ENCODE measurements at places on chromosomes 1 and 21. TPM values are rescaled to one million over a fixed set of nuclear protein-coding genes. Genes with fewer than 3 reads are reported as not detected.

DNM3 gene
- 0.42 TPM for total RNA-seq

C8A gene
- not detected for total RNA-seq

UBE2J2 gene
- 86.9 TPM for total RNA-seq

DNA sequence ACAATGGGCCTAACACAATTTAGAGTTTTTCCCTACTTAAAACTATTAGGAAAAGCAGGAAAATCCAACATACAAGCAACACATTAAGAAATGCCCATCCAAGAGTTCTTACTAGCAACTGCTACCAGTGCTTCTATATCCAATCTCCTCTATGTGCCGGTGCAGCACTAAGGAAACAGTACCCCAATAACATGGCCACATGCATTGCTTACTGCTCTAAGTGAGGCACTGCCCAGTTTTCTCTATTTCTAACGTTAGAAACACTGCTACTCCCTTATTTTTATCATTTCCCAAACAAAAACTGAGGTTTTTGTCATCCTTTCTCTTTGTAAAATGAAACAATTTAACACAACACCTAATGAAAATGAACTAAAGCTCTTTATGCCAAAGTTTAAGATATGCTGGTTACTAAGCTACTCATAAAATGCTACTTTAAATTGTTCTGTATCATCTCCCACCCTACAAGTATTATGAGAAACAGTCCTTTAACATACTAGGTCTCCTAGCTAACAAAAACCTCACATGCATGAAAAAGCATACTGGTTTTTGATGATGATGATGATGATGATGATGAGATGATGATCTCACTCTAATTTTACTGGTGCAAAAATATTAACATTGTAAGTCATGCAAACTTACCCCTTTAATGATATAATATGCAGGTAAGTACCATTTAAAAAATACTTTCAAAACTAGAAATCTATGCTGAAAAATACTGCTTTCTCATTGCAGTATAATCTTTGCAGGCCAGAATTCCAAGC is 90.7 kb upstream of the TTC39A start:
- no peak for DNase-seq
- no peak overlapping the region for H3K4me3 ChIP-seq
- H3K4me1 ChIP-seq = peaks cover 5% of the 10 kb centered on the region
- no peak overlapping the region for H3K27ac ChIP-seq
- H3K36me3 ChIP-seq = peaks cover 44% of the 10 kb centered on the region

GRCh38 chr1:68975212-68975933 is 478.5 kb upstream of the DEPDC1 start:
- no peak overlapping the region for H3K4me3 ChIP-seq
- no peaks in the 10 kb centered on the region for H3K4me1 ChIP-seq
- H3K27ac ChIP-seq = no peak overlapping the region
- H3K36me3 ChIP-seq = no peaks in the 10 kb centered on the region
- no peaks in the 10 kb centered on the region for H3K27me3 ChIP-seq

CFAP107 gene
- not detected for total RNA-seq

GRCh38 chr1:5950201-5950895 is 41.9 kb downstream of the NPHP4 start:
- H3K4me3 ChIP-seq = no peak overlapping the region
- H3K27me3 ChIP-seq = no peaks in the 10 kb centered on the region
- DNase-seq = no peak
- no peak overlapping the region for H3K27ac ChIP-seq
- H3K4me1 ChIP-seq = peaks cover 10% of the 10 kb centered on the region

GRCh38 chr1:4207183-4207582 is 307.1 kb upstream of the C1orf174 start:
- no peaks in the 10 kb centered on the region for H3K36me3 ChIP-seq
- no peak overlapping the region for H3K4me3 ChIP-seq
- no peak for DNase-seq
- H3K4me1 ChIP-seq = no peaks in the 10 kb centered on the region
- H3K27me3 ChIP-seq = no peaks in the 10 kb centered on the region
- H3K27ac ChIP-seq = no peak overlapping the region

PRAMEF11 gene
- total RNA-seq = not detected

- DNase-seq = no peak
- no peaks in the 10 kb centered on the region for H3K4me1 ChIP-seq
- H3K27me3 ChIP-seq = peaks cover 15% of the 10 kb centered on the region
- H3K4me3 ChIP-seq = no peak overlapping the region
- no peak overlapping the region for H3K27ac ChIP-seq
Measured at GRCh38 chr1:67882196-67882958, 49.1 kb upstream of the GNG12 start.

GRCh38 chr1:184176058-184176457 is 124.5 kb downstream of the TSEN15 start:
- no peaks in the 10 kb centered on the region for H3K36me3 ChIP-seq
- DNase-seq = no peak
- no peak overlapping the region for H3K27ac ChIP-seq
- H3K4me1 ChIP-seq = no peaks in the 10 kb centered on the region
- no peak overlapping the region for H3K4me3 ChIP-seq

C1QTNF12 gene
- total RNA-seq = 2.8 TPM

KRTAP12-4 gene
- total RNA-seq = not detected

KLF17 gene
- not detected for total RNA-seq

PLPPR4 gene
- total RNA-seq = not detected

IL19 gene
- not detected for total RNA-seq

DNA sequence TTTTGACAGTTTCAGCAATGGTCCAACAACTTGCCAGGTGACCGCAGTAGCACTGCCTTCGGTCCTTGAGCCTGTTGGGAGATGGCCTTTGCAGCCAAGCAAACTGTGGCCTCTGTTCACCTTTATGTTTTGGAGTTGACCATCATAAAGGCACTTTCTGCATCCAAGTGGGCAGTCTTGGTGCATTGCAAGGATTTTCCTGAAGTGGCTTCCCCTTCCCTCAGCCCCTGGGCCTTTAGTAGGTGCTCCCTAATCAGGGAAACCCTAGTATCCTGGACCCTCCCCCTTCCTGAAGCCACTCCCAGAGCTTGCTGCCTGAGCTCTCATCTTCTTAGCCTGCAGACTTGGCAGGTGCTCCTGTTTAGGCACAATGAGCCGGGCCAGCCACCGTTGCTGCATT is 140.2 kb downstream of the TRABD2B start:
- H3K4me3 ChIP-seq = no peak overlapping the region
- DNase-seq = no peak
- H3K27ac ChIP-seq = no peak overlapping the region
- H3K4me1 ChIP-seq = peaks cover 6% of the 10 kb centered on the region
- no peaks in the 10 kb centered on the region for H3K36me3 ChIP-seq

FAM3B gene
- not detected for total RNA-seq

DNA sequence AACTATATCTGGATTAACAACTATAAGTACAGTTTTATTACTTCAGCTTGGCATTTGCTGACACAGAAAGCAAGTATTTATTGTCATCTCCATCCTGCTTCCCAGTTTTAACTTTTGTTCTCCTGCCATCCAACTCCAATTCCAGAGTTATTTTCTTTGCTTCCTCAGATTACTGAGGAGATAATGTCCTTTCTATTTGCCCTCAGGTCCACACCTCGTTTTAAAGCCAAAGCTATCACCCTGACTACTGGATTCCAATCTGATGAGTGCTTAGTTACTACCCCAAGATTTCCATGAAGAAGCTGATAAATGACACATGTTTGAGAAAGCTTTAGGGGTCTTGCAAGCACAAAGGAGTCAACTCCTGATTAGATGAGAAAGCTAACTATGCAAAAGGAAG is 25.2 kb downstream of the ACKR1 start:
- no peak for DNase-seq
- no peaks in the 10 kb centered on the region for H3K4me1 ChIP-seq
- H3K27ac ChIP-seq = no peak overlapping the region
- peaks cover 1% of the 10 kb centered on the region for H3K27me3 ChIP-seq

PPIH gene
- 88.4 TPM for total RNA-seq

GRCh38 chr21:27425172-27425571 is 458.3 kb upstream of the ADAMTS5 start:
- no peak overlapping the region for H3K4me3 ChIP-seq
- no peaks in the 10 kb centered on the region for H3K4me1 ChIP-seq
- H3K36me3 ChIP-seq = no peaks in the 10 kb centered on the region
- H3K27me3 ChIP-seq = no peaks in the 10 kb centered on the region
- no peak overlapping the region for H3K27ac ChIP-seq

DNA sequence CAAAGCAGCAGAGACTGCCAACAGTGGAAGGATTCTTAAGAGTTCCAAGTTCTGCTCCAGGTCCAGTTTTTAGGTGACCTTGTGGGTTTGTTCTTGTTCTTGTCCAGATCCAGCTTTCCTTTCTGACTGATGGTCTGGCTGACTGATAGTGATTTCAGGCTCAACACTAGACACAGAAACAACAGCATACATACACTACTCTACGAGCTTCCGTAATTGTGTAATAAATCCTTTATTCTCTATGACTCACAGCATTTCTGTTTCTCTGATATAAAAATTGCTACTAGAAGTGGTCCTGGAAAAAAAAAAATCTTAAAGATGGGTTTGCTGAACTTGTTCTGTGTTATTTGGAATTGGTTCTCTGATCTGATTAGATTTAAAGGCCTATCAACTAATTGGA is 62.2 kb upstream of the PTCH2 start:
- no peak for DNase-seq
- peaks cover 2% of the 10 kb centered on the region for H3K36me3 ChIP-seq
- H3K4me3 ChIP-seq = no peak overlapping the region
- no peaks in the 10 kb centered on the region for H3K4me1 ChIP-seq
- no peaks in the 10 kb centered on the region for H3K27me3 ChIP-seq

- H3K27ac ChIP-seq = no peak overlapping the region
- no peaks in the 10 kb centered on the region for H3K36me3 ChIP-seq
Measured at GRCh38 chr1:47797575-47797974, 199.6 kb downstream of the TRABD2B start.

GRCh38 chr1:45473302-45473701 is 17.7 kb downstream of the TESK2 start:
- H3K4me1 ChIP-seq = no peaks in the 10 kb centered on the region
- no peak for DNase-seq

- no peaks in the 10 kb centered on the region for H3K36me3 ChIP-seq
- H3K27ac ChIP-seq = no peak overlapping the region
- no peak overlapping the region for H3K4me3 ChIP-seq
- DNase-seq = no peak
Measured at GRCh38 chr1:114902343-114902742, 47.7 kb downstream of the SYCP1 start.

ZNF670 gene
- 2.8 TPM for total RNA-seq

DNA sequence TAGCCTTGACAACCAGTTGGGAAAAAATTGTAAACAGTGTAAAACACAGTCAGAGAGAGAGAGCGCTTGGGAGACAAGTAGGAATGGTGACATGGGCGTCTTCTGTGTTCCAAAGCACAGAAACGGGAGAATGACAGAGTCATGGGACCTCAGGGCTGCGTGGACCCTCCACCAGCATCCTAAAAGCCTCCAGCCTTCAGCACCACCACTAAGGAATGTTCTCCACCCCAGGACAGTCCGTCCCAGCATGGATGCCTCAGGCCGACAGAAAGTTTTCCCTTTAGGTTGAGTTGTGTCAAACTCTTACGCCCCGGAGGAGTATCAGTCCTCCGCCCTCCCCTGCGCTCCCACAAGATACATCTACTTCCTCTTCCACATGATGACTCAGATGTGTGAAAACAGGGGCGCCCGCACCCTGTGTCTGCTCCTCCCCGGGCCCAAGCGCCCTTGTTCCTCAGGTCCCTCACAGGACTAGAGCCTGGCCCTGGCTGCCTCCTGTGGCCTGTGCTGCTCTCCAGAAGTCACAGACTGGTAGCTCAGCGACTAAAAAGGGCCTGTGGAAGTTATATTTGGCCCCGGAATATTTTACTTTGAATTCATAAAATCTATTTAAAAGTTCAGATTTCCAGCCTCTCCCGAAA is 63.9 kb upstream of the EFHD2 start:
- DNase-seq = peak; percentile 90
- H3K27ac ChIP-seq = peak overlapping the region; percentile 79
- H3K36me3 ChIP-seq = no peaks in the 10 kb centered on the region

FAM43B gene
- not detected for total RNA-seq

- H3K4me1 ChIP-seq = peaks cover 16% of the 10 kb centered on the region
- H3K27me3 ChIP-seq = peaks cover 55% of the 10 kb centered on the region
- peak; percentile 58 for DNase-seq
- H3K27ac ChIP-seq = peak overlapping the region; percentile 23
- peak overlapping the region; percentile 74 for H3K4me3 ChIP-seq
- no peaks in the 10 kb centered on the region for H3K36me3 ChIP-seq
Measured at GRCh38 chr1:218164111-218164929, 120.8 kb upstream of the RRP15 start.

GRCh38 chr21:42846221-42846620 is 33.1 kb downstream of the WDR4 start:
- H3K27me3 ChIP-seq = no peaks in the 10 kb centered on the region
- H3K27ac ChIP-seq = no peak overlapping the region
- no peak overlapping the region for H3K4me3 ChIP-seq
- DNase-seq = no peak

GRCh38 chr1:10546896-10547295 is 72.1 kb downstream of the PEX14 start:
- H3K27me3 ChIP-seq = no peaks in the 10 kb centered on the region
- no peak overlapping the region for H3K27ac ChIP-seq
- peaks cover 6% of the 10 kb centered on the region for H3K36me3 ChIP-seq
- H3K4me3 ChIP-seq = no peak overlapping the region
- peaks cover 21% of the 10 kb centered on the region for H3K4me1 ChIP-seq

DNA sequence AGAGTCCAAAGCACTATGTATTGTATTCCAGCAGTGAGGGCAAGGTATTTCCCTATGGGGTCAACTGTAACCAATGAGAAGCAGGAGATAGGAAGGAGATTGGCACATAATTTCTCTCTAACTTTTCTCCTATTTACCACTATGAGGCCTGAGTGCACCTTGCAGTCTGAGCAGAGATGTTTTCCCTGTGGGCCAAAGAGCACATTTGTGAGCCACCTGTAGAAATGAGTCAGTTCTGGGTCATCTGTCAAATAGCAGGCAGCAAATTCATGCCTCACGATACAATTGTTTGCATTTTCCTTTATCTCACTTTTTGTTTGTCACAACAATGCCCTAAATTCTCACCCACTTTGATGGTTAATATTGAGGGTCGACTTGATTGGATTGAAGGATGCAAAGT is 547.2 kb upstream of the NCAM2 start:
- no peak overlapping the region for H3K4me3 ChIP-seq
- no peaks in the 10 kb centered on the region for H3K36me3 ChIP-seq
- no peak overlapping the region for H3K27ac ChIP-seq
- no peaks in the 10 kb centered on the region for H3K27me3 ChIP-seq
- no peak for DNase-seq

DNA sequence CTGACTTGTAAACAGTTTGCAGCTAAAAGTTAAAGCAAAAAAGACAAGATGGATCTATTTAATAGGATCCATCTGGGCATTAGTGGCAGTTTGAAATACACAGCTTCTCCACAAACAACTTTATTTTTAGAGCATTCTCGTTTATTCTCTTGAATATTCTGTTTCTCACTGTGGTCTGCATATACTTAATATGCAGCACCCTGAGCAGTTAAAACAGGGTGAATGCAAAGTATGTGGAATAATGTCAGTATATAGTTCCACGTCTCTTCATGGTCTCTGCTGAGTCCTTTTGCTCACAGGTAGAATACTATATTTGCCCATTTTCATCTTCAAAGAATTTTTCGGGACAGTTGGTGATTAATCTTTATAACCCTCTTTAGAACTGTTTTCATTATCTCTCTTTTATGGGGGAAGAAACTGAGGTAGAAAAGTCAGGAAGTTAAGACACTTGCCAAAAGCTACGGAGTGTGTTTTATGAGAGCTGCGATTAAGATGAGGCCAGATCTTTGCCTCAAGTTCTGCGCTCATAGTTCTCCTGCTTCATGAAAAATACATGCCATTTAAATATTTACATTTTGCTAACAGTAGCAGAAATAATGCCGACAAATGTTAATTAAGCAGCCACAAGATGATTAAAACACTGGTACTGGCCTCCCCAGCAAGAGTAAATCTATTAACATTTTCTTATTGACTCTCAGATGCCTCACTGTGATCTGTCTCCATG is 115.6 kb downstream of the PTBP2 start:
- no peaks in the 10 kb centered on the region for H3K27me3 ChIP-seq
- no peaks in the 10 kb centered on the region for H3K36me3 ChIP-seq
- no peaks in the 10 kb centered on the region for H3K4me1 ChIP-seq
- H3K4me3 ChIP-seq = no peak overlapping the region
